G401 (cell line): ENCODE measurements at places on chromosomes 2 and 18.

DNA sequence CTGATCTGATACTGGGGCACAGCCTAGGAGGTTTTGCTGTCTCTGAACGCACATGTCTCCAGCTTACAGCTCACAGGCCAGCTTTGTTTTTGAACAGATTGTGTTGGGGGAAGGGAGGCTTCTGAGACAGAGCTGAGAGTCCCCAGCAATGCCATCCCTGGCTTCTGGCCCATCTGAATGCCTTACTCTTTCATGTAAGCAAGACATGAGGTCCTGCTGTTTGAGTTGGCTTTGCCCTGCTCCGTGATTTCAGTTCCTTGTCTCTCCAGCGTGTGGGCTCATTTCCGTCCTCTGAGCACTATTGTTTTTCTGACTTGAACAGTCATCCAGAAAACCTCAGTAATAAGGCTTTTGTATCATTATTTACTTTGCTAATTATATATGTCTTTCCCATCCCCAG lies 194.9 kb upstream of the TNP1 start:
- peak; percentile 98 for DNase-seq

DNA sequence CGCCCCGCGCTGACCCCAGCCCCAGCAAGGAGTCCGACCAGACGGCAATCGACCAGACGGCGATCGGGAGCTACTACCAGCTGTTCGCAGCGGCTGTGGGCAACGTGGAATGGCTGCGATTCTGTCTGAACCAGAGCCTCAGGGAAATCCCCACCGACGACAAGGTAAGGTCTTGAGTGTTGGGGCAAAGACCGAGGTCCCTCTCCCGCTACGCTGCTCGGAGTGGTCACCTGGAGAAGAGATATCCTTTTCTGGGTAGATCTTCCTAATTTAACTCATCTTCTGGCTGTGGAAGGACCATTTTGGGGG lies 704 bp downstream of the ANKRD53 start:
- no peak for DNase-seq

GRCh38 chr2:48207201-48207641 lies 300.9 kb upstream of the FBXO11 start:
- DNase-seq = no peak

DNA sequence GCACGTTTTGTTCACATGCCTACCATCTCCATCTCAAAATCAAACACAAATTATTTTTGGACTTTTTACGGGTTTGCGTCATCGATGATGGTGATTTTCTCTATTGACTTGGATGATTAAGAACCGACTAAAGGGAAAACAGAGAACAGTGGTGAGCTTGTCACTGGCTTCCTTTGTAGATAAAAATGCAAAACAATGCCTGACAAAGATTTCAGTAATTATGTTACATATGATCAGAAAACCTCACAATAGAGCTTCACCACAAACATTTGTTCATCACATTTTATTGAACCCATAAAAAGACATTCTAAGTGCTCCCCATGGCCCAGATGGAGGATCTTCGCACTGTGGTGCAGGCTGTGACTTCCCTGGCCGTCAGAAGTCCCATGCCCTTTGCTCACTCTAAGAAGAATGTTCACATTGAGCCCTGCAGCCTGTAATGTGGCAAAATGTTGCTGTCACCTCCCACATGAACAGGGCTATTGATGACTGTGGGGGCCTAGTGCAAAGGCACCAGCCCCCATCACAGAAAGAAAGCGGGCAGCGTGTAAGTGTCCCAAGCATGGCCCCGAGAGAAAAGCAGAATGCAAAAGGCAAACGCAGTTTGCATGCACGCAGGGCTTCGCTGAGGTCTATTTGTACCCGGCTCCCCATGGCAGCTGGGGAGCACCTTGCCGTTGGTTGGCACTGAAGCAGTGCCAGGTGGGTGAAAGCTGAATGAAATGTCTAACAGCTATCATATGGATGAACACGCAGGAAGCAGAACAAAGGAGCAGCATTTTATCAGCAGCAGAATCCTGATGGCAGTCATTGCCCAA lies 60.6 kb downstream of the BCL2 start:
- DNase-seq = no peak

GRCh38 chr2:110662560-110662959 lies 15.3 kb downstream of the BUB1 start:
- DNase-seq = no peak

- DNase-seq = no peak
Measured at GRCh38 chr2:48414640-48414979, 115.3 kb upstream of the STON1 start.

DNA sequence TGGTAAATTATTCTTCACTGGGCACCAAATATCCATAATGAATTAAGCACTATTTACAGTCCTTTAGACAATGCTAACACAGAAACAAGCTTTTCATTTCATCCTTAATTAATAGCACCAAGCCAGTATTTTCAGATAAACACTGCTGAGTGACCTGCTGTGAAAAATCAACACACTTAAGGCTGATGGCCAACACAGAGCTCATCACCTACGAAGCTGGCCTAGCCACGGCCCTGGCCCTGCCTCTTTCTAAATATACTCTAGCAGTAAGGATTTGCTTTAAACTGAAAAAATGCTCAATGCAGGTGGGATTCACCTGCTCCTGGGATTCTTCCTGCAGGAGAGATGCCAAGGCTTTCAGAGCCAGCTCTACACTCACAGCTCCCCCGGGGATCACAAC lies 18.4 kb downstream of the CYB5A start:
- peak; percentile 67 for DNase-seq

- DNase-seq = no peak
Measured at GRCh38 chr2:185984670-185985069, 246.1 kb downstream of the FSIP2 start.

DNA sequence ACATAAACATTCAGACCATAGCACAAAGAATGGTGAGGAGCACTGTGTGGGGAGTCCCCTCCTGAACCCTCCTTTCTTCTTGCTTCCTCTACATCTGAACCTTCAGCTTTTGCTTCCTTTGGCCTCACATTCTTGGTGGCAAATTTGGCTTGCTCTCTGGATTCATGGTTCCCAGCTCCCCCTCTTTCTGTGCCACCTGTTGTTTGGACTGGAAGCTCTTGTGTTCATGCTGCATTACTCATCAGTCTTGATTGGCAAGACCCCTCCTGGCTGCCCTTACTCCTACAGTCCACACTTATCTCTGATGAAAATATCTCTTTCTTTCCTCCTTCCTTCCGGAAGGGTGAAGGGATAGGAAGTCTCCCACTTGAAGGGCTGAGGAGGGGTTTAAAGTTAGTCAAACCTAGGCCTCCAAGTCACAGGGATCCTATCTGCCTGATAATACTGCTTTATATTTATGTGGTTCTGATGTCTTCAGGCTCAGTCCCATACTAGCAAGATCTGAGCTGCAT lies 70.0 kb downstream of the MYO3B start:
- no peak for DNase-seq

GRCh38 chr2:127365211-127365643 lies 22.5 kb downstream of the MAP3K2 start:
- no peak for DNase-seq

- DNase-seq = no peak
Measured at GRCh38 chr2:160434254-160434948, 59.2 kb downstream of the RBMS1 start.

GRCh38 chr2:224377751-224378700 lies 23.9 kb downstream of the FAM124B start:
- DNase-seq = no peak

DNA sequence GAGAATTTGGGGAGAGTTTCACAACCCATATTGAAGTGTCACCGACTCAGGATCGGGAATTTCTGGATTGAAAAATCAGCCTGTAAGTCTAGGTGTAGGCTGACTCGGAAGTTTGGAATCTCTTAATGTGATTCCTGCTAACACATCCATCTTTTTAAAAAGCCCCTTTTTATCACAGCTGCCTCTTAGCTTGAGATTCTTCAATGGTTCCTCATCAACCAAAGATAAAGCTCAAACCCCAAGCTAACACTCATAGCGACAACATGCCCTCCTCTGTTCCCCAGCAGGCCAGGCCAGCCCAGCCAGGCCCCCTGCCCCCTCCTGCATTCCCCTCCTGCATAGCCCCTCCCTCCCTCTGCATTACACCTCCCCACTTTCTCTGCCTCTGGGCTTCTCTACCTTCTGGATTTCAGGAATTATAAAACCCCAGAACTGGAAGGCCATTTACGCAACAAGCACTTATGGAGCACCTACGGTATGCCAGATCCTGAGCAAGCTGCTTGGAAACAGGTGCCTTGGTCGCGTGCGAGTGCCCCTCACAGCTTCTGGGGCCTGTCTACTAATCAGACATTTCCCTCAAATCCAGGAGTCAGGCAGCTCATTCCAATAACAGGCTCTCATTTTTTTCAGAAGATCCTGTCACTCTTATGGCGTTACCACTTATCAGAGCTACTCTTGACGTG lies 63.4 kb downstream of the EMX1 start:
- DNase-seq = no peak

DNA sequence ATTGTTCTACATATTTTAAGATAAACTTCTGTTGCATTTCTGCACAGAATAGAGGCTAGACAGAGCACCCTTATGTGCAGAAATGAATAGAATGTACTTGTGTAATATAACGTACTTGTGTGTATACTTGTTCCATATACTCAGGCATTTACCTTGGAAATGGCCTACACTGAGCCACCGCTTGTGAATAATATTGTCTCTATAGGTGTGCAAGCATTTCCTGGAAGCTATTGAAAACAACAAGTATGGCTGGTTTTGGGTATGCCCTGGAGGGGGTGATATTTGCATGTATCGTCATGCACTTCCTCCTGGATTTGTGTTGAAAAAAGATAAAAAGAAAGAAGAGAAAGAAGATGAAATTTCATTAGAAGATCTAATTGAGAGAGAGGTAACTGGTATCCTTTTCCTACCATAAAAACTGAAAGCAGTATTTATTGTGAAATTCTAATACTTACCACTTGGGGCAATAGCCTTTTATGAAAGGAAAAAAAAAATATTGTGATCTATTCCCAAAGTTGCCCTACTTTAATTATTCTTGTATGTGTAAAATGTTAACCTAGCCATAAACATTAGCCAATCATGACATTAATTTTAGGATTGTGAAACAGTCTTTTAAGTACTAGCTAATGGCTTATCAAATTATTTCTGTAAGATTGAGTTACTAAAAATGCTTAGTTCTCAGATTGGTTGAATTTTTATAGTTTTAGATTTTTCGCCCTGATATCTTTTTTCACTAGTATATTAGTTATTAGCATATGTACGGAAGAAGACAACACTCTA lies 18.0 kb downstream of the ZC3H15 start:
- peak; percentile 46 for DNase-seq

DNA sequence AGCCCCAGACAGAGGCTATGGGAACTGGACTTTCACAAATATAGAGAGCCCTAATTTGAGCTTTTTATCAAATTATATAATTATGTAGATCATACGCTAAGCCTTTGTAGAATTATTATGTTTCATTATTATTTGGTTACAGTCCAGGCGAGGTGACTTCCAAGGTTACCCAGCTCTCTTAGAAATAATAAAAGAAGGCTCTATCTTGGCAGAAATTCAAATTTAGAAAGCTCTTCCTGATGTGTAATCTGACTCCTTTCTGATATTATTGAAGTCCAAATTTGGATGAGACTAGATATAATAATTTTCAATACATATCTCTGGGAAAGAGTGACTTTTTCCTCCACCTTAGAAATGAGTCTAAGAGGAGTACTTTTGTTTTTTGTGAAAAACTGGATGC lies 4.8 kb upstream of the SLC38A11 start:
- no peak for DNase-seq

DNA sequence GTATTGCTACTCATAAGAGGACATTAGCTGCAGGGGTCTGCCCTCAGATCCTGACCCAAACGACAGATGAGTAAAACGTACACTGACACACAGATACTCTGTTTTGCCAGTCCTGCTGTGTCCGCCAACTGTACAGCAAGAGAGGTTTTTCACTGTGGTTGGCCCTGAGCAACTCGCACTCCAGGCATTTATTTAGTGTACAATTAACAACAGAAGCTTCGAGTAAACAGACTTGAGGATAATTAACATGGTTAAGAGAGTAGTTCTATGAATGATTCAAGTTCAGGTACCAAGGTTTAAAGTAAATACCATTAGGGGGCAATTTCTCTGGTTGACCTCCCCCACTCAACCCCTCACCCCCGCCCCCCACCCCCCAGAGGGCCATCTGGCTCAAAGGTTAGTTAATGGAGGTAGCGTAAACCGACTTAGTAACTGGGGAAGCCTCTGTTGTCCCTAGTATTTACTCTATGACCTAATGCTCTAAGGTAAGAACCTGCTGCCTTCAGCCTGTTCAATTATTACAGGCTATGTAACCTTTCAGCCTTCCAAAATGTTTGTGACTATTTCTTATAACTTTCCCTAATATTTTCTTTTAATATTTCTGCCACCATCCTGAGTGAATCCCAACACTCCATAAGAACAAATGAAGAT lies 103.9 kb upstream of the XIRP2 start:
- no peak for DNase-seq

DNA sequence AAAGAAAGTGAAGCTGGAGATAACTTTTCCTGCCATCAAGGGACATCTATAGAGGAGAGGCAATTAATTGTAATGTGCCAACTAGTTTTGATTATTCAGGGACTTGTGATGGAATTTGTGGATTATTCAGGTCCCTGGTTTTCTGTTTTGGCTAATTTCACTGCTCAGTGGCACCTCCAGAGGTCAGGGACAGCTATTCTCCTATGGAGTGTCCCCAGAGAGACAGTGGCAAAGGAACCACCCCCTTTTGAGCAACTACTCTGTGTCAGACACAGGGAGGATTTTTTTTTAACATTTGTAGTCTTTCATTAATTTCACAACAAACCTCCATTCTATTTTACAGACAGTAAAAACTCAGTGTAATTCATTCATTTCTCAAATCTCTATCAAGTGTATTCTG lies 206.0 kb upstream of the SPRED2 start:
- no peak for DNase-seq

GRCh38 chr2:2146220-2146619 lies 184.9 kb downstream of the MYT1L start:
- no peak for DNase-seq

DNA sequence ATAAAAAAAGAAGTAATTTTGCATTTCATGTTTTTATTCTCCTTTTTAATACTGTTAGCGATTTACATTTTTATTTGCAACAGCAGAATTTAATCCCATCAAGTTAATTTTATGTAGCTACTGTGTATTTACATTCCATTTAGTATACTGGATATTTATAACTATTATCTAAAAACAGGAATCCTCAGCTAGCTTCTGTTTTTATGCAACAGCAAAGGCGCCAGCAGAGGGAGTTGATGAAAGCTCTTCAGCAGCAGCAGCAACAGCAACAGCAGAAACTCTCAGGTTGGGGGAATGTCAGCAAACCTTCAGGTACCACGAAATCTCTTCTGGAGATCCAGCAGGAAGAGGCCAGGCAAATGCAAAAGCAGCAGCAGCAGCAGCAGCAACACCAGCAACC lies 26.2 kb upstream of the SNORC start:
- no peak for DNase-seq

- DNase-seq = no peak
Measured at GRCh38 chr18:9038277-9038871, 64.1 kb upstream of the NDUFV2 start.

GRCh38 chr2:151007365-151007764 lies 254.3 kb downstream of the RBM43 start:
- no peak for DNase-seq
